ENCODE measurements at places on chromosomes 4 and X.
A peak's percentile ranks its signal among the peaks of the same experiment; 100 is the strongest.

- peak; percentile 36 for DNase-seq
Measured at GRCh38 chr4:177006331-177006730, 213.6 kb upstream of the VEGFC start.

GRCh38 chrX:66675541-66675940 is 36.7 kb upstream of the EDA2R start:
- DNase-seq, result peak; percentile 64

DNA sequence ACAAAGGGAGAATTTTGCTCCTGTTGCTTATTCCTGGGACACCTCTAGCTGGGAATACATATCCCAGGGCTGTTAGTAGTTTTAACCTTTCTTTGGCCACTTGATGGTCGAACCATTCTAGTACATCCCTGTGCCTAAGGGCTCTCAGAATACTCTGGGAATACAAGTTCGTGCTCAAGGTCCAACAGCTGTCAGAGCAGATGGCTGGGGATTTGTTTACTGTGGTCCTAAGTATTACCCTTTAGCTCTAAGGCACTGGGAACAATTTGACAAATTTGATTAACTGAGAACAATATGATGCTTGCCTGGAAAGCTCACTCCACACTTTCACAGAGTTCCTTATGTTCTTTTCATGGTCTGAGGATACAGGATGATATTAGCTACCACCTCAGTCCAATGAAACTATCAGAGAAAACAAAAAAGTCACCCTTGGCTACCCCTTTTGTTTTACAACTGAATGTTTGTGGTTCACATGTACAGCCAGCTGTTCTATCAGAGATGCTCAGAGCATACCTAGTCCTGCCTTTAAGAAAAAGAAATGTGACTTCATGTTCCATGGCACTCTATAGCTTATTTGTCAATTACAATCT is 47.4 kb upstream of the PHOX2B start:
- DNase-seq, result no peak

DNA sequence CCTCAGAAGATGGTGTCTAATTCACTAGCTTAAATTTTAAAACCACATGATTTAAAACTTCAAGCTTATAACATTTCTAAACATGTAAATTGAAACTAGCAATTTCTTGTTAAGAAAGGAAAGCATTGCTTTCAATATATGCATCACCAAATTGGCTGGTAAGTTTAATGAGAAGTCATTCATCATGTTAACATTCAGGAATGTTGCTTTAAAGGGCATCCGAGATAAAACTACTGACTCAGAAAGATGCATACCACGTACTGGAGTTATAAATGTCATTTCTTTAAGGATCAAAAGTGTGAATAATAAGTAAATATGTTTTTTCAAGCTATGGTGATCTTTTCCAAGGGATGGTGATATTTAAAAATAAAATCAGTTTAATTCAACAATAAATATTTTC is 83.3 kb upstream of the VCX2 start:
- DNase-seq, result no peak

Measured in fibroblast of mammary gland (primary cell).